ENCODE measurements at places on chromosomes 1 and 21.

- DNase-seq, result no peak
These were observed 868.2 kb upstream of the CXADR start for GRCh38 chr21:16644685-16645084.

- no peak for DNase-seq
These were observed 5.7 kb upstream of the ELF3 start for GRCh38 chr1:202004711-202005110.

DNA sequence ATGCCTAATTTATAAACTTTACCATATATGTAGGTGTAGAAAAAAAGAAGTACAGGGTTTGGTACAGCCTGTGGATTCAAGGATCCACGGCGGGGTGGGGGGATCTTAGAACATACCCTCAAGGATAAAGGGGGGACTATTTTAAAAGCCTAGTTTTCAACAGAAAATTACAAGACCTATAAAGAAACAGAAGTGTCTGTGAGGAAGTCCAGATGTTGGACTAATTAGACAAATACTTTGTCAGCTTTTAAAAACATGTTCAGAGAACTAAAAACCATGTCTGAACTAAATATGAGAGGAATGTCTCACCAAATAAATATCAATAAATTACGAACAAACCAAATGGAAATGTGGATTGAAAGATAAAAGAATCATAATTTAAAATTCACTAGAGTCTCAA lies 51.6 kb downstream of the TRMT1L start:
- DNase-seq, result no peak

- peak; percentile 14 for DNase-seq
These were observed 134.3 kb upstream of the ZBTB40 start for GRCh38 chr1:22317231-22317919.

DNA sequence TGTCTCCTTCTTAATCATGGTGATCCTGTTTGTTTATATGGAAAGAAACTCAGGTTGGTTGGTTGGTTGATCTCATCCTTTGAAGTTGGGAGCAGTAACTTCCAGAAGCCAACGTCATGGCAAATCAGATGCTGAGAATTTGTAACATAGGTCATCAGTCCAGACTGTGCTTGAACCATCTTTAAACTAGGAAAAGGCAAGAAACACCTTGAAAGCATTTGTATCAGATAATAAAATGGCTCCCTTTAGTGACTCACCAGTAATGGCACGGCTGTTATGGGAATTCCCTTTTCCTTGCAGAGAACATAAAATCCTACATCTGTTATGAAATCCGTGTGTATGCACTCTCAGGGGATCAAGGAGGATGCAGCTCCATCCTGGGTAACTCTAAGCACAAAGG lies 58.1 kb downstream of the SERBP1 start:
- no peak for DNase-seq

All from NCI-H1436 (cell line).